Effector memory CD4-positive, alpha-beta T cell (primary cell): ENCODE measurements at places on chromosomes 6 and 20.

DNA sequence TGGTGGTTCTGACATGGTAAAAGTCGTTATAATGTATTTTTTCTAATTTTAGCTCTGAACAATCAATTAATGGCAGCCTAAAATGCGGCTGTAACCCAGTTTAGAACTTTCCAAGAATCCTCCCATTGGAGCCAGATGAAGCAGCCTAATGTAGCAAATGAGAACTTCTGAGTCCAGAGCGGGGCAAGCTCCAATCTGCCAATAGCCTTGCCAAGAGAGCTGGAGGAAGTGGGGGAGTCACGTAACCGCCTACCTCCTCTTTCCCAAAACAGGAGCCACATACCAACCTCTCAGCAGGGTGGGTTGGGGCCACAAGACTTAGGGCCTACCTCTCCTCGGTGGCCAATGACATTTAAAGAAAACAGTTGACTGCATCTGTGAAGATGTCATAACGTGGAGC, 230.6 kb downstream of the SOD2 start:
- no peaks in the 10 kb centered on the region for H3K27me3 ChIP-seq
- no peak overlapping the region for H3K27ac ChIP-seq

- no peak for DNase-seq
- H3K4me1 ChIP-seq, result no peaks in the 10 kb centered on the region
- H3K4me3 ChIP-seq, result no peak overlapping the region
- H3K27ac ChIP-seq, result no peak overlapping the region
- no peaks in the 10 kb centered on the region for H3K36me3 ChIP-seq
These were observed 148.0 kb downstream of the EPM2A start for GRCh38 chr6:145587334-145587733.

DNA sequence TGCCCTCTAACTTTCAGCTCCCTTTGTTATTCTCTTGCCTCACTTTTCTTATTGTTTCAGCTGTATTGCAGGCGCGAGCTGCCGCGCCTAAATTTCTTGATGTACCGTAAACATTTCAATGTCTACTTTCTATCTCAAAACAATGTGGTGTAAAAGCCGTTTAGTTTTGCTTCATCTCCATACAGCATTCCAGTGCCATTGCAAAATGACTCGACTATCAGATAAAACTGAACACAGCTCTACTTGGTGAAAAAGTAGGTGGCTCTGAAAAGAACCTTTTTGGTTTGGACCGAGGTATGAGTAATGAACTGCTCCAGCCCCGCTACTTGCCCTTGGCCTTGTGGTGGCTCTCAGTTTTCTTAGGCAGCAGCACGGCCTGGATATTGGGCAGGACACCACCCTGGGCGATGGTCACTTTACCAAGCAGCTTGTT, 74.6 kb downstream of the OR2B2 start:
- peaks cover 12% of the 10 kb centered on the region for H3K4me1 ChIP-seq
- peak overlapping the region; percentile 60 for H3K4me3 ChIP-seq
- no peaks in the 10 kb centered on the region for H3K27me3 ChIP-seq
- no peak for DNase-seq

DNA sequence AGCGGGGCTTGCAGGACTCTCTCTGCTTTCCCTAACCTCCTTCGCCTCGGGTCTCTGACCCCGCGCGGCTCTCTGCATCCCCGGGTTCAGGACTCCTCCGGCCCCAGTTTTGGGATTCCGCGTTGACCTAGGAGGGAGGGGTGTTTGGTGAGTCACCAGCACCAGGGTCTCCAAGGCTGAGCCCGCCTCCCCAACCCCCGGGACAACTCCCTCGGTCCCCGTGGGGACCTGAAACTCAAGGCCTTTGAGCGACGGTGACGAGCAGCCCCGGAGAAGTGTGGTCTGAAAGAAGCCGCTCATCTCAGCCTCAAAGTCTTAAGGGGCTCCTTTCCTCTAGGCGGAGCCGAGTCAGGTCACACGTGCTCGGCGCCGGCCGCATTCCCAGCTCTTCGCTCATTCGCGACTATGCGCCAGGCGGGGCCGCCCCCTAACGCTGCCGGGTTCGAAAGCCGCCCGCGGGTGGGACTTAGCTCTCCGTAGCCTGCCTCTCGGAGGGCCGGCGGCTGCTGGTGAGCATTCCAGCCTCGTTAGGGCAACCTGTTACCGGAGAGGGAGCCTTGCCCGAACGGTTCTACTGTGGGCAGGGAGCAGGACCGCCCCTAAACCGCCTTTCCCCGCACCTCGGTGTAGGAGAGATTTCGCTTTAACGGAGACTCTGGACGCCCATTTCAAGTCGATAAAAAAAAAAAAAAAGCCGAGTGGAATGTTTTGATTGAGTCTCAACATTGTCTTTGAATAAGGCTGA, 3.0 kb upstream of the PRDM13 start:
- DNase-seq, result no peak
- peaks cover 78% of the 10 kb centered on the region for H3K27me3 ChIP-seq
- peak overlapping the region; percentile 27 for H3K4me3 ChIP-seq
- H3K36me3 ChIP-seq, result no peaks in the 10 kb centered on the region
- H3K27ac ChIP-seq, result no peak overlapping the region
- H3K4me1 ChIP-seq, result peaks cover 30% of the 10 kb centered on the region

DNA sequence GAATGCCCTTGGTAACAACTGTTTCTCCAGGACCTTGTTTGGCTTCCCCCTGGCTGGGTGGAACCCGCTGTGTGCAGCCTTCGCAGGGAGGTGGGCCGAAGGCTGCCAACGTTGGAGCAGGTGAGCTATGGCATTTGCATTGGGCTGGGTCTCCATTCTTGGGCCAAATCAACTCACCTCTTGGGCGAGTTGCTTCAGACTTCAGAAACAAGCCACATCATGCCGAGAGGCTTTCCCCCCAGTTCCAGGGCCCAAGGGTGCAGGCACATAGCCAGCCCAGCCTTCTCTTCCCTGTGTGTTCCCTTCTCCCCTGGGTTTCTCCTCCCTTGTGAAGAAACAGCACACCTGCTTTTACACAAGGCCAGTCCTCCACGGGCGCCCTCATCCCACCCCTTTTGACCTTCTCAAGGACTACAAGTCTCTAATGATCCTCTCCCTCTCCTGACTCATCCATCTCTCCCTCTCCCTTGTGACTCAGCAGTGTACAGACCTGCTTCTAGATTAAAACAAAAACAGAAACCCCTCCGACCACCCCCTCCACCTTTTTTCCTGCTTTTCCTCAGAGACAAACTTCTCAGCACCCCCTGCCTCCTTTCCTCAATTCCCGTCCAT, 41.6 kb downstream of the FAM209B start:
- H3K27me3 ChIP-seq, result no peaks in the 10 kb centered on the region
- H3K36me3 ChIP-seq, result no peaks in the 10 kb centered on the region
- H3K27ac ChIP-seq, result no peak overlapping the region
- no peak overlapping the region for H3K4me3 ChIP-seq
- no peak for DNase-seq

DNA sequence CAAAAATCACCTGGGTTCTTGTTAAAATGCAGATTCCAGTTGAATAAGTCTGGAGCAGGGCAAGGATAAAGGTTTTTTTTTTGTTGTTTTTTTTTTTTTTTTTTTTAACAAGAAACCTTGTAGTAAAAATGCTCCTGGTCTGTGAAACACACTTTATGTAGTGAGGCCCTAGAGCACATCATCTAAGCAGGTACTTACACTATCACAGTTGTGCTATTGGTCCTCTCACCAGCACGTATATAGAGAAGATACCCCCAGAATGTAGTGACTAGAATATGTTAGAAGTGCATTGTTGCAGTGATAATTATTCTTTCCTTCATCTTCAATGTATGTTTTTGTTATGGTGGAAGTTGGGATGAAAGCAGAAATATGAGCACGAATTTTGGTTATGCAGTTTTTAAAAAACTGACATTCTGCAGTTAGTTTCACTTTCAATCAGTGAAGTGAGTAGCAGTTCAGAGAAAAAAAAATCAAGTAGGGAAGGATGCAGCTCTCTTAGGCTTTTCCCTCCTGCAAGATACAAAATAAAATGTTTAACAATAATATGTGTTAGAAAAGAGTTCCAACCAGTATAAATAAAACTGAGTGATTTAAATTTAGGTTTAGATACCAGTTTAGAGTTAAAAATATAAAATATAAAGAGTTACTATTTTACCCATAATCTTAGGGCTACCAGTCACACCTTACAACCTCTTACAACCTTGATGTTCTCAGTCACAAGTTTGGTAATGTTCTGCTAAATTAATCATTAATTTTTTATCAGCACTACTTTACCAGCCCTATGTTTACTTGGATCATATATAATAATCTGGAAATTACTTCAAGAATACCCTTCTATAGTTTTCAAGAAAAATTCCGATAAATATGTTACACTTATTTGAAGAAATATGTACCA, 9.2 kb upstream of the DEFB113 start:
- no peaks in the 10 kb centered on the region for H3K36me3 ChIP-seq
- H3K4me3 ChIP-seq, result no peak overlapping the region
- DNase-seq, result no peak
- H3K27ac ChIP-seq, result no peak overlapping the region

GRCh38 chr6:145087034-145087433, 648.3 kb downstream of the EPM2A start:
- H3K27me3 ChIP-seq, result no peaks in the 10 kb centered on the region
- no peak overlapping the region for H3K4me3 ChIP-seq
- no peaks in the 10 kb centered on the region for H3K4me1 ChIP-seq
- H3K27ac ChIP-seq, result no peak overlapping the region

- peak within 1 kb of the TSS; percentile 59 for H3K4me3 ChIP-seq
- H3K4me1 ChIP-seq, result peaks cover 24% of the 10 kb centered on the region
- no peak within 1 kb of the TSS for H3K27ac ChIP-seq
- peak; percentile 72 for DNase-seq
These were observed at the start of gene RAET1G for GRCh38 chr6:149922642-149923326. Gene RAET1G (minus strand): TSS chr6:149923121. CDS start chr6:149923010, 111 bp downstream.

- H3K4me1 ChIP-seq, result no peaks in the 10 kb centered on the region
- H3K27ac ChIP-seq, result no peak overlapping the region
- H3K27me3 ChIP-seq, result no peaks in the 10 kb centered on the region
- H3K36me3 ChIP-seq, result no peaks in the 10 kb centered on the region
- no peak for DNase-seq
These were observed 166.7 kb upstream of the ADGRB3 start for GRCh38 chr6:68468244-68468884.

DNA sequence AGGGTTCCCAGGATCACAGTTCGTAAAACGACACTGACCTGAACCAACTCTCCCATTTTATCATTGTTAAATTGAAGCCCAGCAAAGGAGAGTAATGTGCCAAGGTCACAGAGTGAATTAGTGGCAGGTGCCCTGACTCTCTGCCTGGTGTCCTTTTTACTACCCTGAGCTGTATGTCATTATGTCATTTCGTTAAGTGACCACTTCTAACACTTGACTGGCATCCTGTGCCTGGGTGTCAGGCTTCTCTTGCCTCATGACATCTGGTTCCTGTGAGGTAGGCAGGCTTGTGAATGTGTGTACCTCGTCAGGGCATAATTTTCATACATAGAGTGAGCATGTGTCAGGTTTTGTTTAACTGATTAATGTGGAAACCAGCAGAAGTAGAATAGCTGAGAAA, 48.6 kb downstream of the RALY start:
- no peak overlapping the region for H3K4me3 ChIP-seq
- no peak overlapping the region for H3K27ac ChIP-seq
- DNase-seq, result no peak
- H3K36me3 ChIP-seq, result peaks cover 5% of the 10 kb centered on the region
- peaks cover 5% of the 10 kb centered on the region for H3K4me1 ChIP-seq

DNA sequence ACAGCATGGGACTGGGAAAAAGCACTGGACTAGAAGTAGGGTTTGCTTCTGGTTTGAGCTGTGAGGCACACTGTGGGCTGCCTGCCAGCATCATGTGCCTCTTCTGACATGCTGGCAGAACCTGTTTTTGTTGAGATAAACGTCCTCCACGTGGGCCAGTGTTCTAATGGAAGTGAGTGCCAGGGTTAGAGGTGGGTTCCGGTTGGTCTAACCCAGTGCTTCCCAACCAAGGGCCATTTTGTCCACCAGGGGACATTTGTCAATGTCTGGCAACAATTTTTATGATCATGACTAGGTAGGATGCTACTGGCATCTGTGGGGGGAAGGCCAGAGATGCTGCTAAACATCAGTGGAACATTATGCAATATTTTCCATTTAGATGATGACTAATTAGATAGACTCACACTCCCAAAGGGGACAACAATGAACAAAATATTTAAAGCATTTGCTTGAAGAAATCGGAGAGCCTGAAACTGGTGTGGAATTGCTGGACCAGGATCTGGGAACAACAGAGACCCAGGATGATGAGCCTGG, 7.8 kb upstream of the APMAP start:
- H3K36me3 ChIP-seq, result peaks cover 4% of the 10 kb centered on the region
- H3K4me3 ChIP-seq, result no peak overlapping the region
- no peak for DNase-seq
- no peaks in the 10 kb centered on the region for H3K4me1 ChIP-seq
- no peak overlapping the region for H3K27ac ChIP-seq

DNA sequence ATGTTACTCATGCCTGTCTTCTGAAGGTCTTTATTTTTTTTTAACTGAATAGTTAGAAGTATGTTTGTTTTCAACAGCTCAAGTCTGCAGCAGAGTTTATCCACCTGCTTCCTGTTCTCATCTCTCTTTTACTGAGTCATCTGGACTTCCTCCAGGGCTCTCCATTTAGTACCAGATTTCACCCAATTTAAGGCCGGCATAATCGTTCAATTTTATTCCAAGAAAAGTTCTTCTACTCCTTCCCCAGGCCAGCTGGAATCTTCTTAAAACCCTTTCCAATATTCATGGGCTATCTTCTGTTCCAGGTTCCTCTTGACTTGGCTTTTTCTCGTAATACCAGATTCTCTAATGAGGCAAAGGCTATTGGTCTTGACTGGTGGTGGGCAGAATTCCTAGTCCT, 79.0 kb upstream of the LAMA2 start:
- no peaks in the 10 kb centered on the region for H3K27me3 ChIP-seq
- DNase-seq, result no peak
- H3K27ac ChIP-seq, result no peak overlapping the region
- no peaks in the 10 kb centered on the region for H3K4me1 ChIP-seq

GRCh38 chr20:47574616-47575364, 73.1 kb downstream of the NCOA3 start:
- no peaks in the 10 kb centered on the region for H3K27me3 ChIP-seq
- peaks cover 19% of the 10 kb centered on the region for H3K4me1 ChIP-seq
- H3K4me3 ChIP-seq, result no peak overlapping the region

GRCh38 chr6:116475141-116475540, 14.0 kb downstream of the CALHM6 start:
- no peaks in the 10 kb centered on the region for H3K4me1 ChIP-seq
- H3K27me3 ChIP-seq, result no peaks in the 10 kb centered on the region
- DNase-seq, result no peak
- H3K36me3 ChIP-seq, result no peaks in the 10 kb centered on the region
- H3K27ac ChIP-seq, result no peak overlapping the region

DNA sequence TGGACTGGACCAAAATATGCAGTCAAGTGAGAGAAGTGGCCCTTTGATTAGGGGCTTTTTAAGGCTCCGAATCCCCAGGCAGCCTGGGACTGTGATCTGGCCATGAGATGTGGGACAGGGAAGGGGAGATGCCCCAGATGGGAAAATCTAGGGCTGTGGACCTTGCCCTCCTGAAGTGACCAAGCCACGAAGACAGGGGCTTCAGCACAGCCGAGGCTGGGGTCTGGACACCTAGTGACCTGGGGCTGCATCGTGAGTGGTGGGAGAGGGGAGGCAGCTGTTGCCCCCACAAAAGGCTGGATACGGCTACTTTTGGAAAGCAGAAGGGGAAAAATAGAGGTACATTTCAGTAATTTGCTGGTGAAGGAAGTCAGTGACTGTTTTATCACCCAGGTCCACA, 139.5 kb upstream of the SLC24A3 start:
- H3K4me3 ChIP-seq, result no peak overlapping the region
- no peaks in the 10 kb centered on the region for H3K36me3 ChIP-seq
- no peaks in the 10 kb centered on the region for H3K27me3 ChIP-seq

GRCh38 chr6:98287876-98288275, 546.5 kb upstream of the POU3F2 start:
- no peak for DNase-seq
- no peaks in the 10 kb centered on the region for H3K27me3 ChIP-seq
- no peaks in the 10 kb centered on the region for H3K4me1 ChIP-seq
- no peak overlapping the region for H3K27ac ChIP-seq
- no peaks in the 10 kb centered on the region for H3K36me3 ChIP-seq
- H3K4me3 ChIP-seq, result no peak overlapping the region
